ENCODE measurements at places on chromosomes 4 and X.

- no peak for DNase-seq
Observed at GRCh38 chr4:93751411-93751810, 77.1 kb upstream of the ATOH1 start.

GRCh38 chr4:129264008-129264657 is 168.2 kb downstream of the C4orf33 start:
- DNase-seq = no peak

- no peak for DNase-seq
Observed at GRCh38 chrX:118114971-118115370, 1.6 kb downstream of the KLHL13 start.

DNA sequence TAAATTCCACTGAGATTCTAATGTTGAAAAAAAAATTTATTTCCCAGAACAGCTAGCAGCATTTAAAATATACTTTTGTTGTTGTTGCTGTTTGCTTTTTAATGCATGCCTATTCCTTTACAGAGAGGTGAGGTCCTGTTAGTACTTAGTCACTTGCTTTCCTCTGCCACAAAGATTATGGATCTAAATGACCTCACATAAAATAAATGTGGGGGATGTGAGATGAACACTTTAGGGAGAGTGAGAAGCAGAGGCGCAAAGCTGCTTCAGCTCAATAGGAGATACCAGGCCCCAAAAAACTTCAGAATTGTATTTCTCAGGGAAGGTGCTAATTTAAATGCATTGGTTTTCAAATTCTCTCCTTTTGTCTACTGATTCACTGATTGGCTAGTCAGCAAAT is 4.0 kb downstream of the LDB2 start:
- DNase-seq = no peak

DNA sequence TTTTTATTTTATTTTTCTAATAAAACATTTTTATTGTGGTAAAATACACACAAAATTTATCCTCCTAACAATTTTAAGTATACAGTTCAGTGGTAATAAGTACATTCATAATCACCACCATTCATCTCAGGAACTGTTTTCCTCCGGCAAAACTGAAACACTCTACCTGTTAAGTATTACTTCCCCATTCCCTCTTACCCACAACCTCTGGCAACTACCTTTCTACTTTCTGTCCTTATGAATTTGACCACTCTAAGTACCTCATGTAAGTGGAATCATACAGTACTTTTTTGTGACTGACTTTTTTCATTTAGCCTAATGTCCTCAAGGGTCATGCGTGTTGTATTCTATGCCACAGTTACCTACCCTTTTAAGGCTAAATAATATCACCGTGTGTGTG is 21.1 kb upstream of the HSFX4 start:
- no peak for DNase-seq

- no peak for DNase-seq
Observed at GRCh38 chrX:110924871-110925270, 129.3 kb upstream of the CHRDL1 start.

GRCh38 chr4:182139491-182139890 is 103.7 kb upstream of the TENM3 start:
- no peak for DNase-seq

DNA sequence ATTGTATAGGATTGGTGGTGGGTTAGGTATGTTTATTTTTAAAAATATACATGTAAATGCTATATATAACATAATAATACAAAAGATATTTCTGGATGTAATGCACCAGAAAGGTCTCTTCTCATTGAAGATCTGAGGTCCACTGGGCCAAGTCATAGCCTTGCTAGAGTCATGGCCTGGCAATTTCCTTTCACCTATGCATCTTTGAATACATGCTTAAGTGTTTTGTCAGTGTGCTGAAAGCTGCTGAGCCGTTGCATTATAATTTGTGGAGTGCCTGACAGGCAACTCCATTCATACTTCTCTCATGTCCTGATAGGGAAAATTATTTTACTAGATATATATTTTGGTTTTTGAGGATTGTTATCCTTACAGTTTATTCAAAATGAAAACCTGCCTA is 410.2 kb upstream of the CT83 start:
- no peak for DNase-seq

- no peak for DNase-seq
Observed at GRCh38 chr4:118281611-118282442, 71.0 kb downstream of the PRSS12 start.

GRCh38 chr4:68359508-68359907 is 9.6 kb upstream of the YTHDC1 start:
- DNase-seq = no peak

DNA sequence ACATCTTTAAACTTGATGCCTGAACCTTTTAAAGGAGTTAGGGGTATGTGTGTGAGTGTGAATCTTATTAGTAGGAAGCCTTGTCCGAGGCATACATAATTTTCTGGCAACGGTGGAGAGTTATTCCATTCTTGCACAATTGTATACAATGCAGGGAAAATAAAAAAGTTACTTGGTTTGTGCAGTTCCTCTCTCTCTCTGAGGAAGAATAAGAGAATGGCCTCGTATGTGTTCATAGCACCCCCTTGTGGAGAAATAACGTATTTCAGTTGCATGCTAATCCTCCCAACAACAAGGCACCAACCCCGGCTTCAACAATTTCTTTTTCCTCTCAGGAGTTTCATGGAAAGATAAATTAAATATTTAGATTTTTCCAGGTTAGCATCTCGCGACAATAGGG is 33.7 kb upstream of the FGF13 start:
- peak; percentile 1 for DNase-seq

DNA sequence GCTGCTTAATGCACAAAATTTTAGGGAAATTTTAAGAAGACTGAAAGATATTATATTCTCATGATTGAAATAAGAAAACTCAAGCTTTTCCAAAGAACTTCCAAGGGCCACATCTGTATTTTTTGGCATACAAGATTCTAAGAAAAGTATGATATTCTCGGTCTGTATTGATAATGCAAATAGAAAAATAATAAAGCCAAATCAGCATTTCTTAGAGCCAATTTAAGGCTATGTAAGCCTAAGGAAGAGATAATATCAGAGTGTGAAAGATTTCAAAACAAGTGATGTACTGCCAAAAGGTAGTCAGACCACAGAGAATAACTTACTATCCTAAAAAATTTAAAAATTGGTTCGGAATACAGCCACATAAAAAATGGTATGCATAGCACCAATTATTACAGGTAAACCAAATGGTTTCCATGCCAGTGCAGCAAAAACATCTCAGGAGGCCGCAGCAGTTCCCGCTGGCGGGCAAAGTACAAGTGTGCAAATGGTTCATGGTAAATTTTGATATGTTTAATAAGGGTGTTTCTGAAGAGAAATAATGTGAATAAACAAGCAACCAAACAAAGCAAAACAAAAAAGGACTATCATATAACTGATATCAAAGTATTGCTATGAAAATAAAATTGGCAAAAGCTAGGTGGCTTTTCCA is 35.2 kb upstream of the NAP1L5 start:
- no peak for DNase-seq

GRCh38 chr4:170025523-170026252 is 507 bp downstream of the MFAP3L start:
- peak; percentile 3 for DNase-seq

GRCh38 chr4:25938366-25938765 is 24.3 kb downstream of the SMIM20 start:
- DNase-seq = no peak

DNA sequence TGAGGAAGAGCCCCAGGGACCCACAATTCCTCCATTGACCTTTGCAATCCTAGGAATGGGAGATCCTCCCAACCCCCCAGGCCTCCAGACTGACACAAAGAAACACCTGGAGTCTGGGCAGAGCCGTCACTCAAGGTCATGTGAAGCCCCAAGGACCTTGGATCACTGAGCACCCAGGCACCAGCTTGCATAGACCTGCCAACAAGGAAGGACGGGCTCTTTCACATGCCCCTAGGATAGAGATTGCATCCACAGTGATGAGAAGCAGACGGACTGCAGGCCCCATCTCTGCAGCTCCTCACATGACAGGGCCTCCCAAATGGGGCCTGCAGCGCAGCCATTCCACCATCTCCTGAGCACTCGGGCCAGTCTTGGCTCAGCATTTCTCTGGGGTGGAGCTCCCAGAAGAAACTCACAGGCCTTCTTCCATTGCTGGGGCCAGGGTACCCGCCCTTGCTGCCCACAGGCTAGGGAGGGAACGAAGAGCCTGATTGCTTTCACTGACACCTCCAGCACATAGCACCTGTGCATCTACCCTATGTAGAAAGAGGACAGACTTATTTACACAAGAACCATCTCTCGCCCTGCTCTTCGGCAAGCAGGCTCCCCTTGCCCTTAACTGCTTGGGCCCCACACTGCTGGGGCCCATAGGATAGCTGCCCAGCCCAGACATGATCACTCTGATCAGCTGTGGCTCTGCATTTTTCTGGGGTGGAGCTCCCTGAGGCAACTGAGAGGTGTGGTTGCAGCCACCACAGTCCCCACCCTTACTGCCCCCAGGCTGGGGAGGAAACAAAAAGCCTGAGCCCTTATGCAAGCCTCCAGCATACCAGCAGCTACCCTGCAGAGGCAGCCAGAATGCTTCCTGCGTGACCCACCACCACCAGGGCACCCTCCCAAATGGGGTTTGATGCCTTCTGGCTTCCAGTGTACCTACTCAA is 185.7 kb upstream of the ZCCHC13 start:
- no peak for DNase-seq

All from stimulated activated CD4-positive, alpha-beta T cell treated with anti-CD3 and anti-CD28 coated beads, Interleukin-1b, Interleukin-23, amount 100 ng/mL, for 48 hours (primary cell).